ENCODE measurements at places on chromosomes 13 and 19.

- DNase-seq: no peak
- no peak overlapping the region for H3K27ac ChIP-seq
- no peaks in the 10 kb centered on the region for H3K36me3 ChIP-seq
- no peaks in the 10 kb centered on the region for H3K4me1 ChIP-seq
These were observed 17.3 kb downstream of the CEACAM7 start for GRCh38 chr19:41670755-41671154.

GRCh38 chr19:45322311-45322710, 364 bp downstream of the CKM start:
- no peak overlapping the region for H3K4me3 ChIP-seq
- no peaks in the 10 kb centered on the region for H3K27me3 ChIP-seq
- H3K4me1 ChIP-seq: peaks cover 4% of the 10 kb centered on the region

- no peaks in the 10 kb centered on the region for H3K36me3 ChIP-seq
- H3K4me1 ChIP-seq: no peaks in the 10 kb centered on the region
- no peaks in the 10 kb centered on the region for H3K27me3 ChIP-seq
- no peak overlapping the region for H3K27ac ChIP-seq
- H3K4me3 ChIP-seq: no peak overlapping the region
- DNase-seq: no peak
These were observed 134.7 kb upstream of the SLITRK5 start for GRCh38 chr13:87536499-87536898.

- no peak overlapping the region for H3K4me3 ChIP-seq
- H3K27me3 ChIP-seq: no peaks in the 10 kb centered on the region
- no peaks in the 10 kb centered on the region for H3K36me3 ChIP-seq
- H3K27ac ChIP-seq: no peak overlapping the region
These were observed 164.8 kb upstream of the NBEA start for GRCh38 chr13:34777089-34777913.

DNA sequence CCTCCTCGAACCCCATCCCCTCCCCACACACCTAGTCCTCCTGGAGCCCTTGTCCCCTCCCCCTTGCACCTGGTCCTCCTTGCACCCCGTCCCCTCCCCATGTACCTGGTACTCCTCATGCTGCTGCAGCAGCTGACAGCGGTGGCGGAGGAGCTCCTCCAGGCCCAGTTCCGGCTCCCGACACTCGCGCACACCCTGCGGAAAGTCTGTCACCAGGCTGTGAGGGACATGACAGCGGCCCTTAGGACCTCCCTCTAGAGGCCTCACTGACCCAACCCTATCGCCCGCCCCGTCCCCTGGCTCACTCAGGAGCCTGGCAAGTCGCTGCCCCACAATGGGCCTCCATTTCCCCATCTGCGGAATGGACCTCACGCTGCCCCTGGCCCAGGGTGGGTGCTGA, 6.4 kb upstream of the PPP6R1 start:
- H3K36me3 ChIP-seq: peaks cover 6% of the 10 kb centered on the region
- DNase-seq: no peak
- H3K4me3 ChIP-seq: no peak overlapping the region
- no peak overlapping the region for H3K27ac ChIP-seq
- H3K27me3 ChIP-seq: no peaks in the 10 kb centered on the region

DNA sequence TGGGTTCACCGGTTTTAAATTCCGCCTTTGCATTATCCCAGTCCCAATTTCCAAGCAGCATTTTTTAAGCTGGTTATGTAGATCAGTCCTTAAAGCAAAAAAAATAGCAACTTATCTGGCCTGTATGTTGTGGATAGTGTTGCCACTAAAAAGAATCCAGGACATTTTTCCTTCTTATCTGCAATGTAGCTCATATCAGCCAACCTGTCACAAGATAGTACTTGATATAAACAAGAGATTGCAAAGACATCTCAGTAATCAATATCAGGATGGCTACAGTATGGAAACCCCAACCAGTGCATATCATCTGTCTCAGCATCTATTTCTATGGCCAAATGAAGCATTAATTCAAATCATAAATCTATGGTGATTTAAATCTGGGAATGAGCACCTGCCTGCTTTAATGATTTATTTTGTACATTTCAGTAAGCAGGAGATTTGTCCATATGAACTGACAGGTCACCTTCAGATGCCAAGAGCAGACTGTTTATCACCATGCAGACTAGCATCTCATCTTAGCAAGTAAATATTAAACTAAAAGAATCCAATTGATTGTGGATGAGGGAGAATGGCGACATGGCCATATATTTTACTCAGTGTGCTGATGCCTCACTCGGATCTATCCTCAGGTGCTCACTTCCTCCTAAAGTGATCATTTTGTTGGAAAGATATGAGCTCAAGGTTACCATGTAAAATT, 240.4 kb downstream of the DACH1 start:
- DNase-seq: no peak
- no peak overlapping the region for H3K27ac ChIP-seq
- no peaks in the 10 kb centered on the region for H3K4me1 ChIP-seq
- no peaks in the 10 kb centered on the region for H3K36me3 ChIP-seq
- H3K4me3 ChIP-seq: no peak overlapping the region
- no peaks in the 10 kb centered on the region for H3K27me3 ChIP-seq

DNA sequence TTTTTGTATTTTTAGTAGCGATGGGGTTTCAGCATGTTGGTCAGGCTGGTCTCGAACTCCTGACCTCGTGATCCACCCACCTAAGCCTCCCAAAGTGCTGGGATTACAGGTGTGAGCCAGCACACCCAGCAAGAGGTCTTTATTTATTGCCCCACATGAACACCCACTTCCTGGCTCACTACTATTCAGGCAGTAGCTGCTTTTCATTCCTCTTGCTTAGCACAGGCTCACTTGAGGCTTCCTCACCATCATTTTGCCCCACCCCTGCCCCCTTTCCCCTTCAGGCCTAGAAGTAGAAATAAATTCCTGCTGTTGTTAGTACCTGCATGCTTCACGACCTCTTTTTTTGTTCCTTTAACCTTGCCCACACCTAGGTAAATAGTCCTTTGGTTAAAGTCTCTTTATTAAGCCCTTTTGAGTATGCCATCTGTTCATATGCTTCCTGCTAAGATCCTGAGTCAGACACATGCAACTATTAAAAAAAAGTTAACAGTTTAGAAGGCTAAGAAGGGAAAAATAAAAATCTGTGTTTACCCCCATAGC, 33.5 kb upstream of the ITM2B start:
- H3K4me1 ChIP-seq: no peaks in the 10 kb centered on the region
- H3K27me3 ChIP-seq: no peaks in the 10 kb centered on the region
- H3K4me3 ChIP-seq: no peak overlapping the region
- H3K36me3 ChIP-seq: no peaks in the 10 kb centered on the region

All from tibial artery (tissue), 4 donors.